ENCODE measurements at places on chromosomes 16 and 17.

DNA sequence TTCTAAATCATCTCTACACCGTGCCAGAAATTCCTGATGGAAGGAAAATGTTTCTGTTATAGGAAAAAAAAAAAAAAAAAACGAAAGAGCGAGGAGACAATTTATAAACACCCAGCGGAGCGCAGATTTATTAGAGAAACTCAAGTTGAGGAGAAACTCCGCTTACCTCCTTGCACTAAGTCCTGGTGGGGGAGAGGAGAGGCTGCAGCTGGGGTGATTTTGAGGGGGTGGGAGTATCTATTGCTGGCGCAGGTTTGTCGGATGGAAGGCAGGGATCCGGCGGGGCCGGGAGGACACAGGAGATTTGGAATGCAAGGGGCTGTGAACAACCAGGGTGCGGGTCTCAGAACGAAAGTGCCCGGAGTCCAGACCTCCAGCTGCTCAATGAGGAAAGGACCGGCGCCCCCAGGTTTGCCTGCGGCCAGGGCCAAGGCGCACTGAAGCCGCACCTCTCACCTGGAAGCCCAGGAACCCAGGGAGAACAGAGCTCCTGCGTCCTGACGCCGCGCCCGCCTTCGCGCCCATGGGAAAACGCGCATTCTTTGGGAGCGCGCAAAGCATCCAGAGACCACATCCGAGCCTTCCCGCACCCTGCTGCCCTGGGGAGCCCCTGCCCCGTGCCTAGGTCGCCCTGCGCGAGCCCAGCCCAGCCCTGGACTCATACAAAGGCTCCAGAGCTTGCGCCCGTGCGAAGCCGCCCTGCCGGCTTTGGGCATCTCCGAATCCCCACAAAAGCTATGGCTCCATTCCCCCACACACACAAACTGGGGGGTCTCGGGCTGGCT lies 2.6 kb upstream of the HOXB8 start:
- DNase-seq: peak; percentile 59

GRCh38 chr17:8800656-8801055 lies 1.5 kb upstream of the MFSD6L start:
- no peak for DNase-seq

DNA sequence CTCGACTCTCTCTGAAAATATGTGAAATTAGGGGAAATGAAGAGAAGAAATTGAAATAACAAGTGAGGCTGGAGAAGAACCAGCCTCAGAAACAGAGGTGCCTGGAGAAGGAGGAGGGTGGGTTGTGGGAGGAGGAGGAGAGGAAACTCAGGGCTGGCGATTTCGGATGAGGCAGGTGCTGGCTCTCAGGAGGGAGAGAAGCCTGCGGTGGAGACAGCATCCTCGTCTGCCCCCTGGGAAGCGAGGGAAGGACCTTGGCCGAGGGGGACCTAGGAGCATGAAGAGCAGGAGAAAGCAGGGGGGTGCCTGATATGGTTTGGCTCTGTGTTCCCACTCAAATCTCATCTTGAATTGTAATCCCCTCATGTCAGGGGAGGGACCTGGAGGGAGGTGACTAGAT lies 264.7 kb upstream of the TNRC6C start:
- DNase-seq: no peak

DNA sequence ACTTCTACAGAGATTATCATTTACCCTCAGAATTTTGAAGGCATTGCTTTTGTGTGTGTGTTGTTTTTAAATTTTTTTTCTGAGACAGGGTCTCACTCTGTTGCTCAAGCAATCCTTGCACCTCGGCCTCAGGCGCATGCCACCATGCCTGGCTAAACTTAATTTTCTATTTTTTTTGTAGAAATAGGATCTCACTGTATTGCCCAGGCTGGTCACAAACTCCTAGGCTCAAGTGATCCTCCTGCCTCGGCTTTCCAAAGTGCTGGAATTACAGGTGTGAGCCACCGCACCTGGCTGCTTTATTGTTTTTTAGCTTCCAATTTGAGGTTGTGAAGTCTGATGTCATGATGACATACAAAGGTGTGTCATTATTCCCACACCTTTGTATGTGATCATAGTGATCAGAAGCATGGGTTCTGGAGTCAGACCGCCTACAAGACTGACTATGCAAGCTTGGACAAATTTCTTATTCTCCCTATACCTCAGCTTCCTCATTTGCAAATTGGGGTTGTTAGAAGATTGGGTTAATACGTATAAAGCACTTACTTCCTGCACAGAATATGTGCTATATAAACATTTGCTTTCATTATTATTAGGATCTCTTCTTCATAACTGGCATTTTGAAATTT lies 5.8 kb downstream of the SEPHS2 start:
- no peak for DNase-seq

DNA sequence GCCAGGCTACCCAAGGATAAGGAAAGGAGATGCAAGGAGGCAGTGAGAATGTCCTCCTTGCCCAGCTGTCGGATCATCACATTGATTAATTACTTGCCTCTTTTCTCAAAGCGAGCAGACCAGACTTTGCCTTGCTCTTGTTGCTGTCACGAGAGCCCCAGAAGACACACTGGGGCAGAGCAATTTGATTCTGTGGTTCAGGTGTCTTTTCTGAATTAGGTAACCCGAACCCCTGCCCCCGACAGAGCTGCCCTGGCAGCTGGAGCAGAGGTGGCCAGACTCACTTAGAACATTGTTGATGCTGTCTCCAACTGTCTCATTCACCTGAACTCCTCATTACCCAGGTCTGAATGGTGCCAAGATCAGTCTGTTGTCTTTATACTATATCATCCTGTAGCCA lies 34.3 kb downstream of the VAT1L start:
- DNase-seq: no peak

- DNase-seq: no peak
Measured at GRCh38 chr17:67759355-67760171, 41.8 kb downstream of the NOL11 start.

DNA sequence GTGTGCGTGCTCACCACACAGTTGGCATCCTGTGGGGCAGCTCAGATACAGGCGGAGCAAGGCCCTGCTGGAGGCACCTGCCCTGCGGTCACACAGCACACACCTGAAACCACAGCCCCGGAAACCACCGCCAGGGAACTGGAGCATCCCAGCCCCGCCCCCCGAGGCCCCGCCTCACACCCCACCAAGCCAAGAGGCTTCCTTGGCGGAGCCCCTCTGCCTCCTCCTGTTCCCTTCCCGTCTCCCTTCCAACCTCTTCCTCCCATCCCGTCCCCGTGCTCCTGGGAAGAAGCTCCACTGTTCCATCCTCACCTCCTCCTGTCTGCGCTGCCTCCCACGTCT lies 205.5 kb downstream of the NTN1 start:
- no peak for DNase-seq

GRCh38 chr17:66995944-66996343 lies 31.4 kb downstream of the CACNG4 start:
- DNase-seq: no peak

DNA sequence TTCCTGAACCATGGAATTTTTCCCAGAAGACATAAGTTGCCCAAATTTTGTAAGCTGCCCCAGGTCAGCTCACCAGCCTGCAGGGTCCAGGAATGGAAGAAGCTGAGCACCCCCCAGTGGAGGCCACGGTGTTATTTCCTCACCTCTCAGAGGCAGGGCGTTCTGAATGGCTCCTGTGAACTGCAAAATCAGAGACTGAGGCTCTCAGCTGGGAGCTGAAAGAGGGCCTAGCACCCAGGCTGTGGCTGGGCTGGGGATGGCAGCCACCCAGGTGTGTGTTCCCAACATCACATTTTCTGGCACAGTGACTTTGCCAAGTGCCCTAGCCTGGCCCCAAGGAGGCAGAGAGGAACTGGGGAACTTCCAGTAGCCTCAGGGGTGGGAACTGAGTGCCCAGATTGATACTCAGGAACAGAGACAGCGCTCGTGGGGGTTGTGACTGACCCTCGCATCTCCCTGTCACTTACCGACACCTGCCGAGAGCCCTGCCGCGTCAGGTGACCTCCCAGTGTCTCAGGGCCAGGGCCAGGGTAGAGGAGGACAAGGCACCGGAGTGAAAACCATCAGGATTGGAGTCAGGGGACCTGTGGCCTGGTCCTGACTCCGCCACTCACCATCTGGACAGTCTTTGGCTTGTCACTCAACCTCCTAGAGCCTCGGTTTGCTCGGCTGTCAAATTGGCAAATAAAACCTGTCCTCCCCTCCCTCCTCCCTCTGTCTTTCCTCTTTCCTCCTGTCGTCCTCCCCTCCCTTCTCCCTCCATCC lies 11.3 kb downstream of the CACNG4 start:
- no peak for DNase-seq
